Uterine smooth muscle cell (primary cell): ENCODE measurements at places on chromosomes 6 and 20. TPM values are rescaled to one million over a fixed set of nuclear protein-coding genes. Genes with fewer than 3 reads are reported as not detected.

Gene LTB
- 0.25 TPM in 1 of 2 replicates, not detected in the other for total RNA-seq

Gene PSMB9
- 26.7 and 30.7 TPM in 2 replicates for total RNA-seq

Gene CASS4
- total RNA-seq = 0.12 and 0.77 TPM in 2 replicates

Gene DUSP15
- total RNA-seq = not detected in 2 replicates

Gene EMILIN3
- total RNA-seq = under 0.01 TPM in 1 of 2 replicates, not detected in the other
